ENCODE measurements at places on chromosomes 13 and 19. TPM values are rescaled to one million over a fixed set of nuclear protein-coding genes. Genes with fewer than 3 reads are reported as not detected.

Gene KLK3
- total RNA-seq = not detected

Gene PLPP2
- 2.3 TPM for total RNA-seq

Gene FAM124A
- total RNA-seq = not detected

Gene ADGRE3
- total RNA-seq = not detected

Gene ANKRD24
- 0.18 TPM for total RNA-seq

DNA sequence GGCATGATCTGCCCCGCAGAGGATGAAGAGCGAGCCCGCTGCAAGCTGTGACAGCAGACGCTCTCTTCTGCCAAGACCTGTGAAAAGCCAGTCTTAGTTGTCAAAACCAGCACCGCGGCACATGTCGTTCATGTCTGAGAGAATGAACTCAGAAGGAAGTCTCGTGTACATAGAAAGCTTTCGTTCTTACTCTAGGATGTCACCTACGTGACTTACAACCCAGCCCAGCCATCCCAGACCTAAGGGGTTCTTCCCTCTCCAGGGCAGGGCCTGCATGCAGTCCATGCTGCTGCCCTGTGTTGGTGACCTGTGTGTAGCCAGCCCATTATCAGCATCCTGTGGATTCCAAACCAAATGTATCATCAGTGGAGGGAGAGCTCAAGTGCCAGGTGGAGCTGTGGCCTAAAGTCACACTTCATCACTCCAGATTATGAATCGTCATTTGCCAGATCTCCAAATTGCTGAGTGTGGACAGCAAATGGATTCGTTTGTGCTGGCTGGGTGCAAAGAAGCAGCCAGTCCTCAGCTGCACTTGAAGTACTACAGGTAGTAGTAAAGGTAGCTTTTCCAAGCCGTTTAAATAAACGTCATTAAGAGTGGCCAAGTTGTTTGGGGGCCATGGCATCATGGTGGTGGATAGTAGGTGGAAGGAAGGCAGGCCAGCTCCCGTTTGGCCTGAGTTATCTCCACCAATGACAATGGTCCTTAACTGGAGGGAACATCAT, 73.9 kb upstream of the GPR183 start:
- H3K27ac ChIP-seq = no peak overlapping the region
- H3K36me3 ChIP-seq = peaks cover 8% of the 10 kb centered on the region
- no peak overlapping the region for H3K4me3 ChIP-seq
- no peaks in the 10 kb centered on the region for H3K4me1 ChIP-seq
- DNase-seq = peak; percentile 7

GRCh38 chr13:106850973-106851650, 283.2 kb upstream of the ARGLU1 start:
- H3K27me3 ChIP-seq = no peaks in the 10 kb centered on the region
- H3K36me3 ChIP-seq = no peaks in the 10 kb centered on the region
- DNase-seq = peak; percentile 18
- no peak overlapping the region for H3K4me3 ChIP-seq

DNA sequence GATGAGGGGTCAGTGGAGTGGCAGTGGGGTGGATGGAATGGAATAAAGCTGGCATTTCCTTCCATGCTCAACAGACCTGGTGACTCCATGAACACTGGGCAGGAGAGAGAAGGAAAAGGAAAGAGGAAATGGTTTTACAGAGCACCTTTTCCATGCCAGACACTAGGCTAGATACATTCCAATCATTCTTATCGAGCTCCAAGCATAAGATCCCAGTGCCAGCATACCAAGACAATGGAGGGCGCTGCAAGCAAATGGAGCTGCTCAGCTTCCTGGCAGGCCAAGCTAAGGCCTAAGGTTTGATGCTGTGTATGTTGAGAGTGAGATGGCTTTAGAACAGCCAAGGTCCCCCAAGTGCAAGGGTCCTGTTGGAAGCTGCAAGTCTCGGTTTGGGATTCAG, 113.2 kb downstream of the HSPH1 start:
- no peaks in the 10 kb centered on the region for H3K27me3 ChIP-seq
- peaks cover 20% of the 10 kb centered on the region for H3K4me1 ChIP-seq
- no peak overlapping the region for H3K27ac ChIP-seq

GRCh38 chr19:41325947-41326706, 16.2 kb downstream of the CCDC97 start:
- peaks cover 24% of the 10 kb centered on the region for H3K36me3 ChIP-seq
- no peaks in the 10 kb centered on the region for H3K27me3 ChIP-seq
- no peak overlapping the region for H3K4me3 ChIP-seq
- DNase-seq = peak; percentile 80

GRCh38 chr13:98295371-98295770, 118.3 kb upstream of the RNF113B start:
- DNase-seq = peak; percentile 66
- peak overlapping the region; percentile 32 for H3K27ac ChIP-seq
- peaks cover 35% of the 10 kb centered on the region for H3K4me1 ChIP-seq
- H3K36me3 ChIP-seq = peaks cover 4% of the 10 kb centered on the region
- no peaks in the 10 kb centered on the region for H3K27me3 ChIP-seq

GRCh38 chr13:29136341-29136740, 316.2 kb downstream of the MTUS2 start:
- no peak overlapping the region for H3K27ac ChIP-seq
- no peak overlapping the region for H3K4me3 ChIP-seq
- no peaks in the 10 kb centered on the region for H3K27me3 ChIP-seq
- DNase-seq = no peak

DNA sequence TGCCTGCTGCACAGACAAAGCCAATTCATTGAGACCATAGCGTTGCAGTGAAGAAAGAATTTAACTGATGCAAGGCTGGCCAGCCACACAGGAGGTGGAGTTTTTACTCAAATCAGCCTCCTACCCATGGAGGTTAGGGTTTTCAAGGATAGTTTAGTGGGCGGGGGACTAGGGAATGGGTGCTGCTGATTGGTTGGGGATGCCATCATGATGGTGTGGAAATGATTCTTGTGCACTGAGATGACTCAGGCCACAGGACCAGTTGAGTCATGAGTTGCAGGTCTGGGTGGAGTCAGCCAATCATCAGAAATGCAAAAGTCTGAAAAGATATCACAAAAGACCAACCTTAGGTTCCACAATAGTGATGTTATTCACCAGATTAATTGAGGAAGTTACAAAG, 359.6 kb downstream of the FOXO1 start:
- H3K27ac ChIP-seq = no peak overlapping the region
- H3K4me3 ChIP-seq = no peak overlapping the region
- H3K27me3 ChIP-seq = no peaks in the 10 kb centered on the region
- H3K4me1 ChIP-seq = no peaks in the 10 kb centered on the region

DNA sequence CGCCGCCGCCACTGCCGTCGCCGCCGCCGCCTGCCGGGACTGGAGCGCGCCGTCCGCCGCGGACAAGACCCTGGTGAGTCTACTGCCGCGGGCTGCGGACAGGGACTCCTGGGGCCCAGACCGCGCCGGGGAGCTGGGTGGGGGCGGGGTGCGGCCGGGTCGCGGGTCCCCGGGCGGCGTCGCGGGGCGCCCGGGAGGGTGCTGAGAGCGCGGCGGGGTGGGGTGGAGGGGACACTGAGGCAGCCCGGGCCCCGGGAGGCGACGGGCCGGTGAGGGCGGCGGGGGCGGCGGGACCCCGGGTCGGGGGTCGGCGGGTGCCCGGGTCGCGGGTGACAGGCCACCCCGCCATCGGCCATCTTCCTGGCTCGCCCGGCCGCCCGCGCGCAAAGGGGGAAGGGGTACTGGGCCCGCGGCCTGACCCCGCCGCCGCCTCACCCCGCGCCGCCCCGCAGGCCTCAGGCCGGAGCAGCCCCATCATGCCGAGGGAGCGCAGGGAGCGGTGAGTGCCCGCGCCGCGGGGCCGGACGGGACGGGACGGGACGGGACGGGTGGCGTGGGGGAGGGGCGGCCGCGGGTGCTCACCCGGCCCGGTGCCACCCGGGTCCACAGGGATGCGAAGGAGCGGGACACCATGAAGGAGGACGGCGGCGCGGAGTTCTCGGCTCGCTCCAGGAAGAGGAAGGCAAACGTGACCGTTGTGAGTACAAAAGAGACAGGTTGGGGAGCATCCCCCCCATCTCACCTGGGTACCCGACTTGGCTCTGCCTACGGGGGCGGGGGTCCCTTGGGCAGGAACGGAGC, 489 bp downstream of the CCNE1 start:
- H3K4me3 ChIP-seq = peak overlapping the region; percentile 77
- H3K27me3 ChIP-seq = no peaks in the 10 kb centered on the region
- no peaks in the 10 kb centered on the region for H3K4me1 ChIP-seq
- no peak for DNase-seq
- H3K36me3 ChIP-seq = no peaks in the 10 kb centered on the region

GRCh38 chr13:57353831-57354230, 186.8 kb downstream of the PRR20E start:
- H3K27ac ChIP-seq = no peak overlapping the region
- H3K36me3 ChIP-seq = no peaks in the 10 kb centered on the region
- DNase-seq = no peak
- no peaks in the 10 kb centered on the region for H3K4me1 ChIP-seq

DNA sequence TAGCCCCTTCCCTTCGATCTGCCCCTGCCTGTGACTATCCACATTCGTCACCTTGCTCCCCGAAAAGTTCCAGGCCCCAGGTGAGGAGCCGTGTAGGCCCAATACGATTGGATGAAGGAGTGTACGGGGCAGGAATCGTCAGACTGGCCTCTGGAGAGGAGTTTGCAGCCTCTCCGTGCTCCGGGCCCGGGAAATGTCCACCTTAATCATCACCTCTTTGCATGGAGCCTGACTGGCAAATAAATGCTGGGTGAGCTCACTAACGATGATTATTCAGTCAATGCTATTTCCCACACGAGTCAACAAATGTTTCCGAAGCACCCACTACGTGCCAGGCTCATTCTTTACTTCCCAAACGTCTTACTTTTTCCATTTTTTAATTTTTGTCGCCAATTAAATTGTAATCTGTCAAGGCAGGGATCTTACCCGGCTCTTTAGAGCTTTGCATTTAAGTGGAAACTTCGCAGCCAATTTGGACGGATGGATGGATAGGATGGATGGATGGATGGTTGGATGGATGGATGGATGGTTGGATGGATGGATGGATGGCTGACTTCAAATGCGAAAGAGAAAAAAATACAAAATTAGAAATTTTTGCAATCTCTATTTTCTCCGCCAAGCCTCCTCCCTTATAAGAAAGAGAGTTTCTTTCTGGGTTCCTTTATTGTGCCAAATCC, 45.8 kb downstream of the TGDS start:
- H3K4me1 ChIP-seq = no peaks in the 10 kb centered on the region
- H3K27me3 ChIP-seq = no peaks in the 10 kb centered on the region
- H3K27ac ChIP-seq = peak overlapping the region; percentile 8
- H3K36me3 ChIP-seq = no peaks in the 10 kb centered on the region
- peak; percentile 52 for DNase-seq
- peak overlapping the region; percentile 55 for H3K4me3 ChIP-seq

DNA sequence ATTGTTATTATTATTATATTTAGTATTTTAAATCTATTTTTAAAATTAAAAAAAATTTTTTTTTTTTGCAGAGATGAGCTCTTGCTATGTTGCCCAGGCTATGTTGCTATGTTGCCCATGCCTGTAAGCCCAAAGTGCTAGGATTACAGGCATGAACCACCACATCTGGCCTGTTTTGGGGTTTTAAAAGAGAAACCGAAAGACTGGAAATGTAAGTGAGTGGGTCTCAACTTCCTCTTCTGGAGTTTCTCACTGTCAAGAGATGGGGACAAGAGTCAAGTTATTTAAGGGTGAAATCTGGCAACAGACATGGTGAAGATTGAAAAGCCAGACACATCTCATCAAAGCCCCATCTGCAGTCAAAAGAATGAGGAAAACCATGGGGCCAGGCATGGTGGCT, 4.2 kb upstream of the OR7G3 start:
- H3K4me1 ChIP-seq = no peaks in the 10 kb centered on the region
- H3K4me3 ChIP-seq = no peak overlapping the region
- H3K36me3 ChIP-seq = no peaks in the 10 kb centered on the region
- no peak for DNase-seq
- H3K27ac ChIP-seq = no peak overlapping the region

DNA sequence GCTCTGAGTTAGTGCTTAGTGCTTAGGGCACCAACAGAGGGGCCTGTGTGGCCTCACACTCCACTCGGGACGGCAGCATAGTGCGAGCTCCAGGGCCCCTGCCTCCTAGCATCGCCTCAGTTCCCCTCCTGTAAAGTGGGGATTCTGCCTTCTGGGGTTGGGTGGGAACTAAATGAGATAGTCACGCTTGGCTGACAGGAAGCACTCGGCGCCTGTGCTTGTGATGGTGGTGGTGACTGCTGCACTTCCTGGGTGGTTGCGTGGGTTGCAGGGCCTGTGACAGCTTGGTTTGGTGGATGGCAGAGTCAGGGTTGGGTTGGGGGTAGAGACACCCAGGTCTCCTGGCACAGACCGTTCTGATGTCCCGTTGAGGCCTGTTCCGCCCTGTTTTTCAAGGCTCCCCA, 7.7 kb downstream of the PLEKHF1 start:
- no peak overlapping the region for H3K4me3 ChIP-seq
- H3K4me1 ChIP-seq = peaks cover 5% of the 10 kb centered on the region
- no peak overlapping the region for H3K27ac ChIP-seq
- no peak for DNase-seq
- H3K36me3 ChIP-seq = peaks cover 23% of the 10 kb centered on the region

DNA sequence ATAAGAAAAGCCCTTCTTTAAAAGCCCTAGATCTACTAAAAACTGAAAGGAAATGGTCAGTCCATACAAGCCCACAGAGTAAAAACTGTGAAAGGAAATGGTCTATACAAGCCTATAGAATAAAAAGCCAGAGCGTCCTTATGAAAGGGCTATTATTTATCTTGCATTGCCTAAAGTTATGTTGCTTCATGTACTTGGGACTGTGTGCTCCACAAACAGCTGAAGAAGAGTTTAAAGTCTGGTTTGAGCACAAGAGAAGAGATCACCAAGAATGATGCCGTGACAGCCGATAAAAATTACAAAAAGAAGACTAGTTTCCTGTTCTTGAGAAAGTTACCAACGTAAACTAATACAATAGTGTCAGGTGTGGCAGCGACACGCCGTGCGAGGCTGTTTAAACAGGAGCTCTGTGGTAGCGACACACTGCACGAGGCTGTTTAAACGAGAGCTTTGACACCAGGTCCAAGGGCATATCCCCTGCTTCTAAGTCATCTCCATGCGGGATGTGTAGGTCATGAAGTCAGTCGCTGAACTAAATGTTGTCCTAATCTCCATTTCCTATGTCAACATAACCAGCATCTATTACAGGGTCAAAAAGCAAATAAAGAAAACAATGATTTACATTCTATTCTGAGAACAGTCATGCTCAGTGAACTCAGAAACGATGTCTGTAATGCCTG, 24.9 kb downstream of the PCID2 start:
- H3K4me1 ChIP-seq = peaks cover 32% of the 10 kb centered on the region
- H3K36me3 ChIP-seq = peaks cover 53% of the 10 kb centered on the region
- no peak overlapping the region for H3K4me3 ChIP-seq
- DNase-seq = no peak

GRCh38 chr13:46071590-46072249, 19.2 kb upstream of the ZC3H13 start:
- no peaks in the 10 kb centered on the region for H3K27me3 ChIP-seq
- no peak overlapping the region for H3K27ac ChIP-seq
- H3K4me3 ChIP-seq = no peak overlapping the region
- no peaks in the 10 kb centered on the region for H3K4me1 ChIP-seq
- DNase-seq = no peak

GRCh38 chr19:57954996-57955395, 7.5 kb upstream of the ZNF256 start:
- DNase-seq = no peak
- no peaks in the 10 kb centered on the region for H3K36me3 ChIP-seq
- H3K27me3 ChIP-seq = no peaks in the 10 kb centered on the region
- no peak overlapping the region for H3K4me3 ChIP-seq
- H3K4me1 ChIP-seq = no peaks in the 10 kb centered on the region

- no peak overlapping the region for H3K4me3 ChIP-seq
- H3K27ac ChIP-seq = peak overlapping the region; percentile 67
- H3K27me3 ChIP-seq = no peaks in the 10 kb centered on the region
- peak; percentile 76 for DNase-seq
- H3K4me1 ChIP-seq = peaks cover 8% of the 10 kb centered on the region
Observed at GRCh38 chr19:41175801-41176777, 16.9 kb upstream of the CYP2S1 start.
